ENCODE measurements at places on chromosomes 5 and 9. TPM values are rescaled to one million over a fixed set of nuclear protein-coding genes. Genes with fewer than 3 reads are reported as not detected.
A peak's percentile ranks its signal among the peaks of the same experiment; 100 is the strongest.

DNA sequence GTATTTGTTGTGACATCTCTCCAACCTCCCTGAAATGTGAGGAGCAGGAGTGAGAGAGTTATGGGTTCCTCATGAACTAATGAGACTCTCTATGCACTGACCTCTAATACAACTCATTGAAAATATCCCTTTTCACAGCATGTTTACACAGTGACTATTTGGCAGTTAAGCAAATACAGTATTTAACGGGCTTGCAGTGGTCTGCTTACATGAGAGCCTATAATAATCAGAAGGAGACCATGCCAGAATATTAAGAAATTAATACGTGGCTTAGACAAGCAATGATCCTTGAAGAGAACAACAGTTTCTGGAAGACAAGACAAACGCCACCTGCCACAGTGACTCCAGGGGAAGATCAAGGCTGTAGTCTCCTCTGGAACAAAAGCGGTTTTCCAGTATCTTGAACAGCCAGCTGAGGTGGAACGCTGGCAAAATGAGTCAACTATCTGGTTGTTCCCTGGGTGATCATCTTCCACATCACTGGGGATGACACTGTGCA, 424.5 kb downstream of the DMAC1 start:
- no peak for DNase-seq

- no peak for DNase-seq
Observed at GRCh38 chr9:113952676-113953075, 76.6 kb downstream of the ZNF618 start.

DNA sequence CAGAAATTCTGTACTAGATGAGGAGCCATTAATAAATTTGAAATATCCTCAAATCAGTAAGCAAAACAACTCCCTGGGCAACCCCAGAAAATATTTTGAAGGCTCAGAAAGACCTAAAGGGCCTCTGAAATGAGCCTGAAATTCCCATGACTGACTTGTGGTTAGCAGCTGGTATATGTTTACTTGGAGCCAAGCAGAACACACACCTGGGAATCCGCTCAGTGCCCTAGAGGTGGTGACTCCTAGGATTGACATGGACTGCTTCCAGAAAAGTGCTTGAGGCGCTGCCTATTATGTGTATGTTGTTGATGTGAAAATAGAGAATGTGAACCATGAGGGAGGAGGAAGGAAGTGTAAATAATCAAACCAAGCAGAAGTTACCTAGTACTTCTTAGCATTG, 14.7 kb downstream of the RFK start:
- no peak for DNase-seq

GRCh38 chr9:114092336-114092735, 6.8 kb downstream of the KIF12 start:
- no peak for DNase-seq

GRCh38 chr9:99748266-99748665, 73.4 kb upstream of the NR4A3 start:
- DNase-seq, result no peak

DNA sequence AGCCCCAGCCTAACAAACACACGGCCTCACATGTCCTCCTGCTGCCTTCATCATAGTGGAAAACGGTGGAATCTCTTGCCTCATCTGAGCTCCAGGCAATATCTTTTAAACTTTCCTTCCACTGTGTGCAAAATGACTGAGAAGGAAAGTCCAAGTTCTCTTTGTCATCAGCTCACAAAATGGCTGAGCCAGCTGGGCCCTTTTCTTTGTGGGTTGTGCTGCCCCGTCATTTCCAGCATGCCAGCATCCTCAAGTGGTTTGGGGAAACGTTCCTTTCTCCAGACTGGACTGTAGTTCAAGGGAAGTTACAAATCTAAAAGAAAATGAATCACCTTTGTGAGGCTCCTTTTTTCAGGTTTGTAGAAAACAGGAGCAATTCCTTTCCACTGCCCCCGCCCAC, 171.1 kb upstream of the FSTL4 start:
- DNase-seq, result no peak

DNA sequence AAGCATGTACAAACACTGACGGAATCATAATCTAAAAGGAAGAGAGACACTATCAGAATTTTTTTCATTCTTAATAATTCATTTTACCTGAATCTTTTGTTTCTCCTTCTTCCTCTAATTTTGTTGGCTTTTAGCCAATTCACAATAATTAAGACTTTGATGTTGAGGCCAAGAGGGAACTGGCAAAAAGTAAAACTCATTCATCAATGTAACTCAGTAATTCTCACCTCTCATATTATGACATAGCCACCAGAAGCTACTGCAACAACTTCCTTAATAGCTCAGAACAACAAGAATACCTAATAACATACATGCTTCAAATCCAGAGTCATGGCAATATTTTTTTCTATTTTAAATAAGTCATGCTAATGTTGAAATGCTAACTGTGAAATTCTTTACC, 64.5 kb downstream of the MCTP1 start:
- DNase-seq, result no peak

GRCh38 chr9:123657941-123658340, 272.0 kb downstream of the DENND1A start:
- no peak for DNase-seq

DNA sequence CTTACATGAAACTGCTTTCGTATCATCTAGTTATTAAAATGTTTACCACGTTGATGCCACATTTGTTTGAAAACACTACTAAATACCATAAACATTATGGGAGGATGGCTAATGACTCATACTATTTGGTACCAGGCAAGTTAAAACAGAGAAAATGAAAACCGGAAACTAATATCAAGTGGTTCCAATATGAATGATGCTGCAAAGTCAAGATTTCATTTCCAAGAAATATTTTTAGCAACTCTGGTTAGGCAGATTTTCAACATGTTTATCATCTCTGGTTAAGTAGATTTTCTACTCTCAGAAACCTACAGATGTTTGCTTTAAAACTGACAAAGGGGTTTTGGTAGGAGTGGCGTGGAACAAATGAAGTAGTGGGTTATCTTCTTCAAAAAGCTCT, 4.9 kb upstream of the F2R start:
- no peak for DNase-seq

DNA sequence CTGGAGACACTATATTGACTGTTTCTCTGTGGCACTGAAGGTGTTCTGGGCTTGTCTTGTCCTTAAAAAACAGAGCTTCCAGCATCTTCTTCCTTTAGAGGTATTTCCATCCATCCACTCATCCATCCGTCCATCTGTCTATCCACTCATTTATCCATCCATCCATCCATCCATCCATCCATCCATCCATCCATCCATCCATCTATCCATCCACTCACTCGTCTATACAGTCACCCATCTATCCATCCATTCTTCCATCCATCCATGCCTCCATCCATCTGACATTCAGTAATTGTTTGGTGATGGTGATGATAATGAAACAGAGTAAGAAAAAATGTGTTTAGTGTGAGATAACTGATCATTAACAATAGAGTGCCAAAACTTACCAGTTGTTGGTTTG, 334.8 kb downstream of the NSG2 start:
- no peak for DNase-seq

DNA sequence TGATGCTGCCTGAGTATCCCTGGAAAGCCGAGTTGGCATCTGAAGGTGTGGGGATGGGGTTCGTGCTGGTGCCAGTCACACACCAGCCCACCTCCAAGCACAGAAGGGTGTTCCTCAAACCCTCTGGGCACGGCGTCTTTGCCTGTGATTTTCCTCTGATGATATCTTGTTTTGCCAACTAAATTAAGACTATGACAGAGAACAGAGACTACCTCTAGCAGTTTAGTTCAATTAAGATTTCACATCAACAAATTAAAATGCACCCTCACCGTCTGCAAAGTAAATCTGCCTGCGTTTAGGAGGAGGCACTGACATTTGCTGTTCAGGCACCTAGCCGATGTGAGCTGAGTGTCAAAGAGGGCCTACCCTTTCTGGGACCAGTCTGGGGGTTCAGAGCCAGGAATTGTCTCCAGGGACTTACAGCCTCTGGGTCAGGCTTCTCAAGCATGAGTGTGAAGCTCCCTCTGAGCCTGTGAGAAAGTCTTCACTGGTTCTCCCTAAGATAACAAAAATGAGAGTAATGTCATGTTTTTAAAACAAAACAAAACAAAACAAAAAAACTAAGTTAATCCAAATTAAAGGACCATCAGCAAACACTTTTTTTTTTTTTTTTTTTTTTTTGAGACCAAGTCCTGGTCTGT, 55.4 kb upstream of the CTNNA1 start:
- DNase-seq, result no peak

DNA sequence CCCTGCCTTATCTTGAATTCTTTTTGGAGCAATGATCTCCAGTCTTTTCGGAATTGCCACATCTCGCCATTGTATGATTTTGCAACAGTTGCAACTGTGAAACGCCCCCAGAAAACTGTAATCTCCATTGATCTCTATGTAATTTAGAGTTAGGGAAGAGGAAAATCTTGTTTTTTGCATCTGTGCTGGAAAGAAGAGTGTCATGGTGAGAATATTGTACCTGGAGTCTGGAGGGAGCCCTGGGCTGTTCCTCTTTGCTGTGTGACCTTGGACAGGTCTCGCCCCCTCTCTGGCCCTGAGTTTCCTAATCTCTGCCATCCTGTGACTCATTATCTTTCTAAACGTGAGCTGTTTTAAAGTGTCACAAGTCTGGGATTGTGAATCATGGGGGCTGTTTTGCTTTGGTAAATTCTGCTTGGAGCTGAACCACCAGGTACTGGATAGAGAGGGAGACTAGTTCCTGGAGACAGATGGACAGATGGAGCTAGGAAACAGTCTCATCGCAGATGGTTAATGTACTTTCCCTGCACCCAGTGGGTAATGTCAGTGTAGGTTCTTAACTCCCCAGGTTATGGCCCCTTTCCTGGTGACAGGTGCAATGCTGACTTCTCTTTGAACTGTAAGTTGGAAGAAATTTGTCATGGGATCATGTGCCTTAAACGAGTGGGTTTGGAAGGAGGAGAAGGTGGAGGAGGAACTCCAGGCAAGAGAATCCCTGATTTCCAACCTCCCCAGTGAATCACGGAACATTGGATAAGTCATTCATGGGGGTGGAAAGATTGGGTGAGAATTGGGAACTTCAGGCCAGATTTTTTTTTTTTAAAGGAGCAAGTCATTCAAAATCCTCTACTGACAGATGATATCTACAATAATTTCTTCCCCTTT, 19.6 kb downstream of the PPARGC1B start:
- DNase-seq, result peak; percentile 68

- DNase-seq, result no peak
Observed at GRCh38 chr5:180160789-180161188, 48.2 kb downstream of the RASGEF1C start.

- peak; percentile 37 for DNase-seq
Observed at GRCh38 chr5:53874409-53874808, 314.0 kb downstream of the NDUFS4 start.

DNA sequence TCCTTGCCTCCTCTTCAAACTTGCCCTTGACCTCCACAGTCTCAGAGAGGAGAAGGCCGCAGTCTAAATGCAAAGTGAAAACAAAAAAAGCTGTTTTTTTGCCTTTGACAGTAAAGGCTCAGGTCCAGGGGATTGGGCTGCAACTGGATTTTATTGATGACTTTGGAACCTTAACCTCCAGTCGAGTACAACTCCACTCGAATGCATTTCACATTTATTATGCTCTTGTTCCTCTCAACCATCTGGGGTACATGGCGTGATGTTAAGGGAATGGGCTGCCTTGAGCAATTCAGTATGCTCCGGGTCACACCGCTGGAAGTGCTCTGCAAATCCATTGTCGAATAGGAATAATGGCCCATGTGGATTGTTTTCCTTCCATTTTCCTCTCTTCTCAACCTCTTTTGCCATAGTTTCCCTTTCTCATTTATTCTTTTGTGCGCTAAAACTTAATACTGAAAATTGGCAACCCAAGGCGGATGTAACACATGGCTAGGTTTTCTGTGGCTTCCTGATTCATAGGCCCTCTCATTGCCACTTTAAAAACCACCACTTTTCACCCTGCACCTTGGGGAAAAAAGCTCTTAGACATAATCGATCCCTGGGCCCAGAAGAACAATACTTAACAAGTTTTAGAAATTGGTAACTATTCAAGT, 34.3 kb downstream of the ITK start:
- DNase-seq, result no peak

- peak; percentile 61 for DNase-seq
Observed at GRCh38 chr9:6007058-6007769, 8.2 kb downstream of the RANBP6 start.

DNA sequence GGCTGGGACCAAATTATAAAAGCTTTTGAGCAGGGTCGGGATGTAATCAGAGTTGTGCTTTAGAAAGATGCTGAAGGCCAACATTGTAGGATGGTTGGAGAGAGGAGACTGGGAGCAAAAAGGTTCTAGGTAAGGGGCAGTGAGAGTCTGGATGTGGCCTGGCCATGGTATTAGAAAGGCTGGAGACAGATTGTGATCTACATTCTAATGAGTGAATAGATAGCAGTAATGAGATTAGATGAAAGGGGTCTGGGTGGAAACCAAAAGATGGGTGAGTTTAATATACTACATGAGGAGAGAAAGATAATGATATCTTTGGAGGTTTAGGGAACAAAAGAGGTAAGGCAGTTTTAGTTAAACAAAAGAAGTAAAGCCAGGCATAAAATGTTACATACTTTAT, 88.8 kb upstream of the SH3GL2 start:
- no peak for DNase-seq

Gene ARSI
- total RNA-seq, result 3.3 TPM

Gene SLC46A2
- total RNA-seq, result not detected

Gene PCDHA12
- total RNA-seq, result 9.5 TPM

Gene OR1B1
- total RNA-seq, result not detected

Gene MINAR2
- total RNA-seq, result 0.25 TPM

Gene TXNDC8
- total RNA-seq, result not detected

Gene PTGDS
- total RNA-seq, result 2.6 TPM

Gene PCDHGA3
- total RNA-seq, result 3.2 TPM

Gene KLF4
- total RNA-seq, result 0.56 TPM

Data from cardiac muscle cell (in vitro differentiated cells and primary cell).